Renal cortical epithelial cell (primary cell): ENCODE measurements at places on chromosomes 5 and 9.

DNA sequence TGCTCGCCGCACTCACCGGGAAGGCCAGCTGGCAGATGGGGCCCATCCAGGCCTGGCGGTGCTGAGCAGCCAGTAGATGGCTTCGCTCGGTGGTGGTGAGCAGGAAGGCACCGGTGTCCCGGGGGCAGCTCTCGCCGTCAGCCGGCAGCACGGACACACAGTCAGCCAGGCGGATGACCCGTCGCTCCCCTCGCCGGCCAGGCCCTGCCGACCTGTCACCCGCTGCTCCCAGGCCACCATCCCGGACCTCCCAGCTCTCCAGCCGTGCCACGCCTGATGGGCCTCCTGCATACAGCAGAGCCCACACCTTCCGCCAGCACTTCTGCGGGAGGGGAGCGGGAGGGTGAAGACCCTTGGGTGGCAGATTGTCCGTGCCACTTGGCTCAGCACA is 1.4 kb downstream of the DOK3 start:
- DNase-seq = no peak

DNA sequence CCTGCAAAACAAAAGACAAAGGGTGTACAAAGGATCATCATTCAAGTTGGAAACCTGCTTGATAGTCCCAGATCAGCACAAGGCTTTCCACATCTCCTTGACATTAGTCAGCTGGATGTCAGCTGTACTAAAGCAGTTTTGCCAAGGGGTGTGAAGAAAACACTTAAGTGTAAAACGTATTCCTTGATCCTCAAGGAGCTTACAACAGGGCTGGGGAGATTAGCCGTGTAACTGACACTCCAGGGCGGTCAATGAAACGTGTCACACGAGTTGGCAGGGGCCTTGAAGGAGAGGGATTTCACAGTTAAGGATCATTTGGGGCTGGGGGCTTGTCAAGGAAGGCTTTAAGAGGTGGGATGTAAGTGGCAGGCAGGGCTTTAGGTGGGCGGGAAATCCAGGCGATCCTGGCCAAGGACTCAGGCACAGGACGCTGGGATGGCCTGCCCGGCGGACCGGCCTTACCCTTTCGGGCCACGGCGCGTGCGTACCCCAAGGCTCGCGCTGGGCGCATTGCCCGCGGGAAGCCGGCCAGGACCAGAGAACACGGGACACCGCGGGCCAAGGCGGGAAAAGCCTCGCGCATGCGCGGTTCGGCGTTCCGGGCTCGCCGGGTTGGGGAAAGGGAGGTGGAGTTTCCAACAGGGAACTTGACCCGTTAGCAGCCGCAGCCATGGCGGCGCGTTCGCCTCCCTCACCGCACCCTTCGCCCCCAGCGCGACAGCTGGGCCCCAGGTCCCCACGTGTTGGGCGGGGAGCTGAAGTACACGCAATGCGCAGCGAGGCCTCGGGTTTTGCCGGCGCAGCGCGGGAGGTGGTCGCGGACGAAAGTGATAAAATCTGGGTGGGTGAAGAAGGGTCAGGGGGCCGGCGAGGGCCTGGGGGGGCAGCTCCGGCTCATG is at the start of gene CNTLN:
Gene CNTLN, plus strand, starts transcription at position 645 of the 899 bp plus-strand sequence. Its CDS starts 26 bp downstream, at position 671.
- peak; percentile 70 for DNase-seq

- DNase-seq = peak; percentile 4
Observed at GRCh38 chr5:89849830-89850512, 559.6 kb downstream of the CETN3 start.

- DNase-seq = no peak
Observed at GRCh38 chr9:96126321-96126881, 175.6 kb downstream of the HSD17B3 start.

DNA sequence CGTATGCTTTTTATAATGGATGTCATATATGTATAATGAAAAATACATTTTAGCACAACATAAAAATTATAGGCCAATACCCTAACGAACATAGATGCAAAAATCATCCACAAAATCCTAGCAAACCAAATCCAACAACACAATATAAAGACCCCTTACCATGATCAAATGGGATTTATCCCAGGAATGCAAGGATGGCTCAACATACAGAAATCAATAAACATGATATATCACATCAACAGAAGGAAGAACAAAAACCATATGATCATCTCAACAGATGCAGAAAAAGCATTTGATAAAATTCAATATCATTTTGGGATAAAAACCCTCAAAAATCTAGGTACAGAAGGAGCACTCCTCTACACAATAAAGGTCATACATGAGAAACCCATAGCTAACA is 27.7 kb downstream of the VAV2 start:
- no peak for DNase-seq

DNA sequence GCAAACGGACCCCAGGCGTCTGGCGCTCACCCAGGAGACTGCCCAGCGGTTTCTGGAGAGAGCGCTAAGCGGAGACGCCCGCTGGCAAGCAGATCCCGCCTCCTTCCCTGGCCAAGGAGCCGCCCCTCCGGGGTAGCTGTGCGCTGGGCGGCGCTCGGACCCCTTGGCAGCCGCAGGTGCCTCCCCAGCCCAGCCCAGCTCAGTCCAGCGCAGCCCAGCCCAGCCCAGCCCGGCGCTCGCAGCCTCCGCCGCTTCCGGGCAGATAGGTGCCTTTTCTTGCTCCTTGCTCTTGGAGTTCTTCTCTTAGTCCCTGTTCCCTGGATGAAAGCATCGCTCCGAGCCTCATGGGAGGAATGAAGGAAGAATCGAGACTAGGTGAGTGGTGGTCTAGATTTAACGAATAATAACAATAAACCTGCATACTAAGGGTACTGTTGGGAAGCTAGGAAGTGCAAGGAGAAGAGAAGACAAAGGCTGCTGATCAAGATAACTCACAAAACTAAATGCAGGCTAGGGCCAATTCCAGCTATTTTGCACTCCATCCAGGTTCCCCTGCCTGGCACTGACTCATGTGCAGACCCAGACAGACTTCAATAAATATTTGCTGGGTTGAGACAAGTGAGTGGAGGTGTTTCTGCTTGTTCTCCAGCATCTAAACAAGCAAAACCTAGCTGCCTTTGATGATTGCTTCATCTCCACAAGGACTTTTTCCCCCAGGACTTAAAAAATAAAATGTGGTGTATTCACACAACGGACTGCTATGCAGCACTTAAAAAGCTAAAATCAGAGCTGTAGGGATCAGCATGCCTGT is at the start of gene STK32A:
Gene STK32A, plus strand, starts transcription at position 202 of the 811 bp plus-strand sequence. CDS start 4,609 bp downstream, outside the sequence.
- DNase-seq = peak; percentile 49

DNA sequence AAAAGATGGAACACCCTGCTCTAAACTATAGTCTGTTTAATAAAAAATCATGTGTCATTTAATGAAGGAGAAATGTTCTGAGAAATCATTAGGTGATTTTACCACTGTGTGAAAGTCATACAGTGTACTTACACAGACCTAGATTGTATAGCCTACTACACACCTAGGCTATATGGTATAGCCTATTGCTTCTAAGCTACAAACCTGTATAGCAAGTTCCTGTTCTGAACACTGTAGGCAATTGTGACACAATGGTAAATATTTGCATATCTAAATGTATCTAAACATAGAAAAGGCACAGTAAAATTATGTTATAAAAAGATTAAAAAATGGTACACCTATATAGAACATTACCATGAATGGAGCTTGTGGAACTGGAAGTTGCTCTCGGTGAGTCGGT is 40.6 kb downstream of the EFNA5 start:
- no peak for DNase-seq

GRCh38 chr5:125422342-125422741 is 675.9 kb upstream of the ZNF608 start:
- DNase-seq = no peak

DNA sequence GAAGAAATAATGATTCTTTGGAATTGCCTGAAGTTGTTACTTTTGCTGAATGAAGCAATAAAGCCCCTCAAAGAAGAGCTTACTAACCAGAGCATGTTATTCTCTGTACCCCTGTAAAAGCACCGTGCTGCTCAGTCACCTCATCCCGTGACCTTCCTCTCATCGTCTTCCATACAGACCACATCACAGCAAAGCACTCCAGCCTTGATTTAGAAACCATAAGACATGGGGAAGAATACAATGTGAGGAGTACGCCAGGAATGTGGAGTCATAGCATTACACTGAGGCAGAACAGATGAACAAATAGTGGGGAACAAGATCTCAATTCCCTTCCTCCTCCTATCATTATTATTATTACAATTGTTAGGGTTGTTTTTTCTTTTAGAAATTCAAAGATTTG is 49.1 kb downstream of the ERAP1 start:
- DNase-seq = no peak

DNA sequence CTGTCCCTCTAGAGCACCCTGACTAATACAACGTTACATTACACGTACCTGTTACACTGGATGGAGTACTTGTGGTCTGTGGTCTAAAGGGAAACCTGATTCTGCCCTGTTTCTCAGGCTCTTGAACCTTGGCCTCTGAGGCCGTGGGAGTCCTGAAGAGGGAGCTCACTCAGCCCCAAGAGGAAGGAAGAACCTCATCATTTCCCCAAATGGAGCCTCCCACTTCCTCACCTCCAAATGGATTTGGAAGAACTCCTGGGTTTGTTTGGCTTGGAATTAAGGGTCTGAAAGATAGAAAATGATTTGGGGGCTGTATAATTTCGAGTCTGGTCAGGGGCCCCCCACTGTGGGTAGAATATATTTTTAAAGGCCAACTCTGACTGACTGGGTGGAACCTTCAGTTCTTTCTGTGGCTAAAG is 200.2 kb downstream of the SEMA6A start:
- DNase-seq = no peak

DNA sequence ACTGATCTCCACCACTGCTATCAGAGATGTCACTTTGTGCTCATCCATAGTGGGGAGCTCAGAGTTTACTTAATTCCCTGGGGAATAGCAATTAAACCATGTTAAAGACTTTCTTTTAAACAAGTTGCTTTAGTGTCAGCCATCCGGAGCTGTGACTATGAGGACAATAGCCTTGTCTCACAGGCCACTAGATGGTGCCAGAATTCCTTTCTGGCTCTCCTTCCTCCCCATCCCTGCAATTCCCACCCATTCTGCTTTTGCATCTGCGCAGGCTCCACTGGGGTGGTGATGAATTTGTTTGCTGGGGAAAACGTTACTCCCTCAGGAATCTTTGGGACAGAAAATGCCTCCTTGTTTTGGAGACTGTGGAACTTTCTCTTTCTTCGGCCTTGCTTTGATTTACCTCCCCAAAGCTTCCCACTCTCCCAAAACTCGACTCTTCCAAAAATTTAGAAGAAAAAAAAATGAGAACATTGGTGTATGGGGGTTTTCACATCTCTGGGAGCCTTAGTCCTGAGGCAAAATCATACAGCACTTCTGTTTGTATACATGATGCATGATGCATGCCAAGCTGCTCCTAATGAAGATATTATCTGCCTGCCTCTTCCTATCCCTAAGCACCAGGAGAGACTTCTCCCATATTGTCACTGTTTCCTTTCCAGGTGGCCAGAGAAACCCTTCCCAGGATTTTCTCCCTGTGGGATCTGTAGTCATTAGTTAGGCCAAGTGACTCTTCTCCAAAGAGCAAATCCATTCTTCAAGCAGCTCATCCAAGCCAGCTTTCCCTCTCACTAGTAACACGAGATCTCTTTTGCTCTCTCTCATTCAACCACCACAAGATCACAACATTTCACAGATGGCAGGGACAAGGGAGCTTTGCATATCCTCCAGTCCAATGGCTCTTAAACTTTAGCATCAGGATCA is 466.1 kb downstream of the TLR4 start:
- peak; percentile 68 for DNase-seq

DNA sequence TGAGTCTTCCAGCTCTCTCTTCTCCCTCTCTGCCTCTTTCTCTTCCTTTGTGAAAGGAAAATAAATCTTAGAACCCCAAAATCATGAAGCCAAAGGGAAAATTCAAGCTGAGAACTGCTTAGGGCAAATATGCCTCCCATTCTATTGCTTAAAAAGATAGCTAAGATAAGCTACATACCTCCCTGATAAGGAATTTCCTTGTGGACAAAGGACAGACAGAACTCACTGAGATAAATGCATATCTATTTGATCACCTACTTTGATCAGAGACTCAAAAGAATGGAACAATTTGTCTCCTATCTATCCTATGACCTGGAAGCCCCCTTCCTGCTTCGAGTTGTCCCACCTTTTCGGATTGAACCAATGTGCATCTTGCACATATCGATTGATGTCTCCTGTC is 220.6 kb upstream of the NMUR2 start:
- DNase-seq = no peak

- no peak for DNase-seq
Observed at GRCh38 chr5:61626639-61627282, 294.7 kb downstream of the ZSWIM6 start.

GRCh38 chr5:133510634-133511262 is 101.6 kb downstream of the FSTL4 start:
- DNase-seq = no peak

GRCh38 chr9:73370053-73370452 is 218.4 kb downstream of the ANXA1 start:
- no peak for DNase-seq

DNA sequence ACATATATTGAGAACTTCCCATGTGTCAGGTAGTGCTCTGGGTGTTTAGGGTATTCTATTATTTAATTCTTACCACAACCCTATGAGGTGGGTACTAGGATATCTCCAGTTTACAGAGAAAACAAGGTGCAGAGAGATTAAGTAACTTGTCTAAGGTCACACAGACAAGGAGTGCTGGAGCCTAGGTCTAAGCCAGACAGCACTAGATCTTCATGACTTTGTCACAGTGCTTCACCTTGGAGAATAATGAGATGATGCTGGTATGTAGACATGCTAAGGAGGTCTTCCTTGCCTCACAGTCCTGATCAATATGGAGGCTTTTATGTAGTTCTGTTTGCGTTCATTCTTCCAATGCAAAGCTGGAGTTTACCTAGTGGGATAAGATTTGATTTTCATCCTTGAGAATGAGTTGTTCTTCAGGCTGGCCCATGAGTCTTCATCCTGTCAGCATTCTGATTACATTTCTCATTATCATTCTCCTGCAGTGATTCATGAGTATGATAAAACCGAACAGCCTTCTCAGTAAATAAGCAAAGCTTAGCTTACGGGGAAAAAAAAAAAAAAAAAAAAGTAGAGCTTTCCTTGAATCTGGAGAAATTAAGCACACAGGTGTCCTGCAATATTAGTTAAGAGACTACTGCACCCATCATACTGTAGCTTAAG is 176.3 kb downstream of the C9orf152 start:
- peak; percentile 88 for DNase-seq

DNA sequence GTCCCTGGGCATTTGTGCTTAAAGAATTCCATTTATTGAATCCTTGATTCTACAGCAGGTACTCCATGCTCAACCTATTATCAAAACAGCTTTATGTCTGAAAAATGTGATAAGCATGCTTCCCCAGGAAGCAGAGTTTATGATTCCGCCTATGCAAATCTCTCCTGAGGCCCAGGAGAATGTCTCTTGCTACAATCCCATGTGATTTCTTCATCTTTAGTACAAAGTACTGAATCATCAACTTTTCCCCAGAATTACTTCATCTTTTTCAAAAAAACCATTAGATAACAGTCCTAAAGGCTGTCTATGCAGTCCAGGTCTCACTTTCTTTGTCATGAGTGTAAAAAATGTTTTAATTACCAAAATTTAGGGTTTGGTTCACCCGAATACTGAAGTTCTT is 130.2 kb upstream of the ADAMTSL1 start:
- peak; percentile 78 for DNase-seq
